ENCODE measurements at places on chromosomes 6 and 20.

GRCh38 chr6:148365041-148365440 lies 22.4 kb downstream of the SASH1 start:
- DNase-seq, result no peak

- DNase-seq, result no peak
These were observed 20.4 kb upstream of the FUCA2 start for GRCh38 chr6:143531720-143532499.

GRCh38 chr6:2944405-2945152 lies 26.8 kb downstream of the SERPINB6 start:
- DNase-seq, result no peak

DNA sequence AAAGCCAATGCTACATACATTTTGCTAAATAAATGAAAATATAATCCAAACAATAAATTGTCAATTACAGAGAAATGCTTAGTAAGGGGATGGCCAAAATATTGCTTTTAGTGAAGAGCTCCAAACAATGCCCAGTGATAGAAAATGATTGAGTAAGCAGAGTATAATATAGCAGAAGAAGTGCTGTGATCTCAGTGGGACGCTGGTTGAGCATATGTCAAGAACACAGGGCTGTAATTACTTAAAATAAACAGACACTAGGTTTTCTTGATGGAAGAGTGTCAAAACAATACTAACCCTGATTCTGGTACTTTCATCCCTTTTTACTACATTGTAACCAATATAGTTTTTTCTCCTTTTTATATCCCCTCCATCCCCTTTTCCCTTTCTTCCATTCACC lies 150.3 kb downstream of the GRIK2 start:
- DNase-seq, result no peak

GRCh38 chr6:35178932-35179832 lies 34.6 kb upstream of the SCUBE3 start:
- DNase-seq, result no peak

GRCh38 chr6:35713006-35713767 lies 23.6 kb upstream of the ARMC12 start:
- DNase-seq, result no peak

GRCh38 chr6:159201336-159201735 lies 32.1 kb downstream of the FNDC1 start:
- DNase-seq, result no peak

GRCh38 chr6:122068291-122068769 lies 331.1 kb upstream of the HSF2 start:
- no peak for DNase-seq

DNA sequence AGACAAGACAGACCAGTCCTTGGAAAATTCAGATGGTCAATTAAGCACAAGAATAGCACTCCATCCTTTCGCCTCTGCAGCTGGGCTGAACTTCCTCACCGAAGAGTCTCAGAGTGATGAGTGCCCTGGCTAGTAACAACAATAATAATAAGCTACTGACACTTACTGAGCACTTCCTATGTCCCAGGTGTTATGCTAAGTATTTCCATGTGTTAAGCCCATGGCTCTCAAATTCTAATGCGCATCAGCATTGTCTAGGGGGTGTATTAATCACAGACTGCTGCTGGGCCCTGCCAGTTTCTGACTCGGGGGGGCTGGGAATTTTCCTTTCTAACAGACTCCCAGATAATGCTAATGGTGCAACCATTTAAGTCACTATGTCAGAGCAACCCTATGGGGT lies 118.2 kb upstream of the LRFN2 start:
- no peak for DNase-seq

DNA sequence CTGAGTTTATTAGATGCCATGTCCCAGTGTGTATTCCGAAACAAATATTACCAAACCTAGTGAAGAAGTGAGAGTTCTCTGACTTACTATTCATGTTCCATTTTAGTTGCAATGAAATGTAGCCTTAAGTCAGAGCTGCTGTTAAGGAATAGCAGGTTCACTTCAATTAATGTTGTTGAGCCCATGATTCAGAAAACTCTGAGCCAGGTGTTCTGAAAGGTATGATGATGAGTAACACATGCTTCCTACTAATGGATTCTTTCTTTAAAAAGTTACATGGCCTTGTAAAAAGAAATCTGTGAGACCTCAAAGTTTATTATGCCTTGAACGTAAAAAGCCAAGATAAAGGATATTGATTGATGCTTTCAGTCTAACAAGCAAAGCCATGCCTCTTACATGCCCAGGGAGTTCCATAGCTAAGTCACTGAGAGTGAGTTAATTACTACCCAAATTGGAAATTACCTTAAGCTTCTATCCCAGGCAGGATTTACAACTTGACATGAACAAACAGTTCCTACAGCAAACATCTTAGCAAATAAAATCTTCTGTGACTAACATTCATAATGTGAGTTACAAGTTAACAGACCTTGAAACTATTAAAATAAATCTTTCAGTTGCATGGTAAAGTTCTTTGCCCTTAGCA lies 122.9 kb downstream of the AKAP7 start:
- no peak for DNase-seq

GRCh38 chr6:109687271-109687761 lies 3.7 kb downstream of the AK9 start:
- peak; percentile 72 for DNase-seq

DNA sequence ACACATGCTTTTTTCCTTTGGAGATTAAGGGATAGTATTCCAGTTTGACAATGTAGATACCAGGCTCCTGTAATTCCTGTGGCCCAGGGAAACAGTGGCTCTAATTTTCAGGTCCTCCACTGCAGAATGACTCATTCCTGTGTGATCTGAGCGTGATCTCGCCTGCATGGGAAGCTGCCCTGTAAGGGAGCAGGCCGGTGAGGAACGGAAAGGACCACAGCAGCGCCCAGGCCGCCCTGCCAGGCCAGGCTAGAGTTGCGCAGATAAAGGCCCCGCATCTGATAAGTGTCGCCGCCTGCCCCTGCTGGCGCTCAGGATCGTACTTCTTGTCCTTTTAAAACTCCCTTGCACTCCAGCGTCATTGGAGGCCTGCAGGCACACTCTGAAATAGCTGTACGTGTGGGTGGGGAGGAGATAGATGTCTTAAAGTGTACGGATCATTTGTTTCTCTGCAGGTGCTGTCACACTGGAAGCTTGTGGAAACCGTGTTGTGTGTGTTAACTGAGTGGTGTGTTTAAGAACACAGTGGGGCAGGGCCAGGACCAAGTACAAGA lies 60.7 kb downstream of the SYNJ2 start:
- DNase-seq, result peak; percentile 84

Measured in RCC 7860 (cell line).